Skeletal muscle cell (primary cell): ENCODE measurements at places on chromosomes 6 and 20.

DNA sequence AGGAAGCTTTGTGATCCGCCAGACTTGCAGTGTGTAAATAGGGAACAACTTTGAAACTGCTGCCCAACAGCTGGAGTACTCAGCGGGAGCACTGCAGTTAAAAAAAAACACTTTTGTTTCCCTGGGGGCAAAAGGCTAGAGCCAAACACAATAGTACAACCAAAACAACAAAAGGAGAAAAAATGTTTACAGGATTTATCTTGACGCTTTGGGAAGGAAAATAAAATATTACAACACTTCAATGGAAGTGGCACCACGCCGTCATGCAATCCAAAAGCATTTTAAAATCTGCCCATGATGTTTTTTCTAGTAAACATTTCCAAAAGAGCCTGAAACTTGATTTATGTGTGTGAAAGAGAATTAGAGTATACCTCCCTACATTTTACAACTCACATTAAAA lies 26.0 kb downstream of the PTPRK start:
- DNase-seq = no peak

- DNase-seq = no peak
Measured at GRCh38 chr6:40732878-40733277, 145.7 kb upstream of the LRFN2 start.

DNA sequence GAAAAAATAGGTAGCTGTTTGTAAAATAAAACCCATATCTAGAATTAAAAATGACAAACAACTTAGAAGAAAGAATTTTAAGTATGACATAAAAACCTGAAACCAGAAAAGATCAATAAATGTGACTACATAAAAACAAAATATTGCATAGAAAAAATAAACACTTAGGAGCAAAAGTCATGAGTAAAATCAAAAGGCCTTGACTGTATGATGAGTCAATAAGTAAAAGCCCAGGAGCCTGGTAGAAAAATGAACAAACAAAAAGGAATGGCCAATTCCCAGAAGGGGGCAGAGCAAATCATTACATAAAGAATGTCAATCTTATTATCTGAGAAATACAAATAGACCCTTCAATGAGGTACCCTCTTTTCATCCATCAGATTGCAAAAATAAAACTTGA lies 20.7 kb upstream of the ENPP1 start:
- DNase-seq = no peak

DNA sequence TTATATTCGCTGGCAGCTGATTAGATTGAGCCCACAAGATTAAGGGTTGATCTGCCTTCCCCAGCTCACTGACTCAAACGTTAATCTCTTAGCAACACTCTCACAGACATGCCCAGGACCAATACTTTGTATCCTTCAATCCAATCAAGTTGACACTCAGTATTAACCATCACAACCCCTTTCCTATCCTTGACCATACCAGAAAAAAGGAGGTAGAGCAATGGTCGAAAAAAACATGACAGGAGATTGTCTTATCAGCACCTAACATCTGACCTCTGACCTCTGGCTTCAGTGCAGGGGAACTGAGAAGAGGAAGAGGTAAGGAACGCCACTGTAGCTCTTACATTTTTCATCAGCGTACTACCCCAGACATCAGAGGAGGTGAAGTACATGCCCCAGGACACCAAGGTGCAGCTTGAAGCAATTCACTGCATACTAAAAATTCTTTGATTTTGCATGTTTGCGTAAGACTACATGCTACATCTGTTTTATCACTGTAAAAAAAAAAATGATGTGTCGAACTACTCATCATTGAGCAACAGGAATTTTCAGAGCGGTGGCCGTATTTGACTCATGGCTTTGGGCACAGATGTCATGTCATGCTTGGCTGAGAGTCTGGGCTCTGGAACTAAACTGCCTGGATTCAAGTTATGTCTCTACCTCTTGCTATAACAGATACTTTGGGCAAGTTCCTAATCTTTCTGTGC lies 188.0 kb upstream of the TAB2 start:
- peak; percentile 35 for DNase-seq

DNA sequence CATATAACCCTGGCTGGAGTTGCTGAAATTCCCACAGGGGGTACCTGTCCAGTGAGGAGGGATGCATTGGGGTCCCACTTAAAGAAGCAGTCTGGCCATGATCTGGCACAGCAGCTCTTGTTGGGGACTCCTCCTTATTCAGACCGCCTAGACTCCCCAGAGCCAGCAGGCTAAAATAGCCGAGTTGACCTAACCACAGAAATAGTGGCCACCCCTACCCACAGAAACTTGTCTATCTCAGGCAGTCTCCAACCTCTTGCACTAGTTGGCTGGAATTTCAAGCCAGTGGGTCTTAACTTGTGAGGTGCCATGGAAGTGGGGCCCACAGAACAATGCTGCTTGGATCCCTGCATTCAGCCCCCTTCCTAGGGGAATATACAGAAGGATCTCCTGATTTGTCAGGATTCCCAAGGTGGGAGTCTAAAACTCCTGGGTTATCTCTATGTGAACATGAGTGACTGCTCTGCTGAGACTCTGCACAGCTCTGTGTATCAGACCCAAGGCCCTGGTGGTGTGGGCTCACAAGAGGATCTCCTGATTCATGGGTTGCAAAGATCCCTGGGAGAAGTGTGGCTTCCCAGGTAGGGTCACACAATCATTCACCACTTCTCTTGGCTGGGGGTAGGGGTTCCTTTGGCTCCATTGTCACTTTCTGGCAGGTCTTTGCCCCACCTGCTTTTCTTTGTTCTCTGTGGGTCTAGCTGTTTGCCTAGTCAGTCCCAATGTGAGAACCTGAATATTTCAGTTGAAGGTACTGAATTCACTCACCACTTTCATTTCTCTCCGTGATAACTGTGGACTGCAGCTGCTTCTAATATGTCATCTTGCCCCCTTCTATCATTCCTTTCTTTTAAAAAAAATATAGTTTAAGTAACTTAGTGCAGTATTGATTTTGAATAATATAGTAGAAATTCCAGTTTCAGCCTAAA lies 65.5 kb upstream of the CLVS2 start:
- DNase-seq = no peak

GRCh38 chr6:106141441-106142237 lies 55.5 kb downstream of the PRDM1 start:
- DNase-seq = no peak

- DNase-seq = no peak
Measured at GRCh38 chr20:59032713-59033059, 551 bp upstream of the ATP5F1E start.

GRCh38 chr6:136523196-136523595 lies 27.0 kb downstream of the MAP7 start:
- no peak for DNase-seq

- DNase-seq = no peak
Measured at GRCh38 chr6:124722141-124722878, 239.9 kb upstream of the RNF217 start.

- DNase-seq = no peak
Measured at GRCh38 chr6:92767101-92767500, 652.3 kb downstream of the EPHA7 start.

- no peak for DNase-seq
Measured at GRCh38 chr6:6987749-6988148, 120.0 kb upstream of the RREB1 start.

- DNase-seq = no peak
Measured at GRCh38 chr6:38281126-38281525, 358.6 kb downstream of the BTBD9 start.

DNA sequence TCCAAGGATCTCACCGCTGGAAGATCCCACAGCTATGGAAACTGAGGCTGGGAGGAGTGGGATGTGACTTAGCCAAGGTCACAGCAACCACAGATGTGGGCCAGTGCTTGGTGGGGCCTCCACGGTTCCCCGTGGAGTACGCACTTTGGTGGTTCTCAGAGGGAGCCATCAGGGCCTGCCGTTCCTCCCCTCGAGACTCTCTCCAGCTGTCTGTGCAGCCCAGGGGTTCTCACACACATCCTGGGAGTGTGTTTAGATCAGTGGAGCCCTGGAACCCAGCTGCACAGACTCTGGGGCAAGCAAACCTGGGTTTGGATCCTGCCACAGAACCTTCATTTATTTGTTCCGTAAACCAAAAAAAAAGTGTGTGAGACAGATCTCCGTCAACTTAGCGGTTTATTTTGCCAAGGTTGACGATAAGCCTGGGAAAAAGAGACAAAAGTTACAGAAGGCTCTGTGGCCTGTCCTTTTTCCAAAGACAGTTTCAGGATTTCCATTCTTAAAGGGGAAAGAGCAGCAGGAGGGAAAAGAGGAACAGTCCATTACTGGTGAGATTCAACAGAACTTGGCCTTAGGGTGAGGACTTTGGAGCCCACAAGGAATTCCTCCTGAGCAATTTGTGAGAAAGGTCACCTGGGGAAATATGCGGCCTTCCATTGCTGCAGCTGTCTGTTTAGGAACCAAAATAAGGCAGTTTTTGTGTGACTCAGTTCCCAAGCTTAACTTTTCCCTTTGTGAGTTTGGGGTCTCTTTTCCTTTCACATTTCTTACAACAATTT lies 13.6 kb upstream of the MYMX start:
- DNase-seq = no peak

DNA sequence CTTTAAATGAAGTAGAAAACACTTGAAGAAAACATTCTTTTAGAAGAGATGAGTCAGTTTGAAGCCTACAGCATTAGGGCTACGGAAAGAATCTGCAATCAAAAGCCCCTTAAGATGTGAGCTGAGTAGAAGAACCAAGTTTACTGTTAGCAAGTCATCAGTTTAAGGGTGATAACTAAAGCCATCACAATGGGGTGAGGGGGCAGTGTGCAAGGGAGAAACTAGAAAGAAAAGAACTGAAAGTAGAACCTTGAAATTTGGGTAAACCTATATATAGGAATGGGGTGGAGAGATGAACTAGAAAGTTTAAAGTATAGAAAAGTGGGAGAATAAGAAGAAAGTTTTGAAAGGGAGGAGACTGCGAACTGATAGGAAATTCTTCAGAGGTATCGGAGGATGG lies 212.9 kb downstream of the COL19A1 start:
- no peak for DNase-seq

DNA sequence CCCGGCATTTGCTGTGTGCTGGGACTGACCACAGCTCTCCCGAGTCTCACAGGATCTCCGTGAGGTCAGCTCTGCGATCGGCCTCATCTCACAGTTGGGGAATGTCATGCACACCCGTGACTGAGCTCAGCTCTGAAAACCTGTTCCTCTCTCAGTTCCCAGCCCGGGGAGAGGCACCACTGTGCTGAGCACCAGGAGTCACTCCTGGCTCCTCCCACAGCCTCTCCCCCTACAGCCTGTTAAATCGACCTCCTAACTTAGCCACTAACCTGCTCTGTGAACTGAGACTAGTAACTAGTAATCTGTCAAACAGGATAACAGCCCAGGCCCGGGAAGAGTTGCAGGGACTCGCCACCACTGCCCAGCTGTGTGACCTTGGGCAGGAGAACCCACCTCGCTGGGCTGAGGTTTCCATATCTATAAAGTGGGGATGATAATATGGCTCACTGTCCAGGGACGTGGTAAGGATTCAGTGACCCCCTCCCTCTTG lies 20.1 kb upstream of the NOL4L start:
- no peak for DNase-seq

- no peak for DNase-seq
Measured at GRCh38 chr6:80403365-80403764, 296.9 kb downstream of the BCKDHB start.

- DNase-seq = no peak
Measured at GRCh38 chr6:26158581-26159356, 71.5 kb downstream of the HFE start.

DNA sequence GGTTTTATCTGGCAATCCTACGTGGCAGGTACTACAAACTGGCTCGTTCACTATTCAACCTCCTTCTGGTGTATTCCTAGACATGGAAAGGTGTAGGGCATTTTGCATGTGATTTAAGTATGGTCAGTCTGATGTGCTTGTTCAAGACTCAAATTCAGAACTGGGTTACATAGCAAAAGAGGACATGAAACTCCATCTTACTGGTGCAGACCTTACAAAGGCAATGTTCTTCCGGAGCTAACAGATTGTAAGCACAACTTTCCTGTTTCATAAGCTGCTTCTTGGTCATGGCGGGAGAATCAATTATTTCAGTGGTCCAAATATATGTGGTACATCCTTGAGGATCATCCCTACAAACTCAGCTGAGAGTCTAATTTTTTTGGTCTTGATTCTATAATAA lies 703.4 kb downstream of the EPM2A start:
- no peak for DNase-seq

DNA sequence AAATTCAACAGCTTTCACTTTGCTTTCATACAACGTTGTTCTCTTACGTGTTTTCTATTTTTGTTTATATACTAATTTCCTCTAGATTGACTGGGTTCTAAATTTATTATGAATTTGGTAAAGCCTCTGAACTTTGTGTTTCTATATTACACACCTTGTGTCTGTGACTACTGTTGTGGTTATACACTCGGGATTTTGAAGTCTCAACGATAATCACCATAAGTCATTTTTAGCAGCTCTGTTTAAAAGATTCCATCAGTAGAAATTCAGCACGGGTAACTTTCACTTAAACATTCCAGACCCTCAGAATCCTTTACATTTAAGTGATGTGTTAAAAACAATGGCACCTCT lies 31.8 kb upstream of the HBS1L start:
- no peak for DNase-seq

- DNase-seq = no peak
Measured at GRCh38 chr6:151690768-151691562, 116.5 kb upstream of the ESR1 start.

DNA sequence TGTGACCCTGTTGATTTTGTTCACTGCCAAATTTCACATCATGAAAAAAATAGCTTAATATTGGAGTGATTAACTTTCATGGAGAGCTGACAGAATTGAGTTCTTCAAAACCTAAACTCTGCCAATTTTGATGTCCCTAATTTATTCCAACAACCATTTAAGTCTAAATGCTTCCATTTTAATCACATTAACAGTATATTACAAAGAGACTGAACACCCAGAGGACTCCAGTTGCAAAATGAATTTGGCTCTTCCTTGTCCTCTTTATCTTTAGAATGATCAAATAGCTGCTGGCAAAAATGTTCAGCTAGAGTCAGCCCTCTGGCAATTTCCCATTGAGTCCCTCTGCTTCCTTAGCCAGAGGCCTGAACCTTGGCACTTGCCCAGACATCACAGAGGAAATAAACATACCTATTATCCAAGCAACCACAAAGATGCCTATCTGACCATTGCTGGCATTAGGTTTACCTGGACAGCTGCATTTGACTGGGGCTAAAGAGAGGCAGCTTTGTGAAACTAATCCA lies 299.0 kb upstream of the STXBP5 start:
- DNase-seq = peak; percentile 48
